Naive thymus-derived CD8-positive, alpha-beta T cell (primary cell): ENCODE measurements at places on chromosomes 4 and X. TPM values are rescaled to one million over a fixed set of nuclear protein-coding genes. Genes with fewer than 3 reads are reported as not detected.

ARAP2 gene
- 19.0 TPM for polyA plus RNA-seq

GRCh38 chr4:125313497-125313896 is 1.3 kb upstream of the FAT4 start:
- DNase-seq: no peak

GRCh38 chr4:104815665-104816064 is 321.0 kb upstream of the CXXC4 start:
- no peak for DNase-seq

GRCh38 chr4:81512757-81513501 is 41.2 kb upstream of the RASGEF1B start:
- no peak for DNase-seq

DNA sequence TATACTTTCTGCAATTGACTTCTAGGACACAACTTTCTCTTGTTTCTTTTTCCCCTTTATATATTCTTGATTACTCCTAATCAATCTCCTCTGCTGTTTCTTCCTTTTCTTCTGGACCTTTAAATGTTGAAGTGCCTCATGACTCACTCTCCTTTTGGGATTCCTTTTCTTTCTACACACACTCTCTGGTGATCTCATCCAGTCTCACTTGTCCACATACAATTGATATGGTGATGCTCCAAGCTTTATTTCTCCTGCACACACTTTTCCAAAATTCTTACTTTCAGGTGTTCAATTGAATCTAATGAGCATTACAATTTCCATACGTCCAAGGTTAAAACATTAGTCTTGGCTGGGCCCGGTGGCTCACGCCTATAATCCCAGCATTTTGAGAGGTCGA is 794.8 kb upstream of the EPHA5 start:
- DNase-seq: no peak

DNA sequence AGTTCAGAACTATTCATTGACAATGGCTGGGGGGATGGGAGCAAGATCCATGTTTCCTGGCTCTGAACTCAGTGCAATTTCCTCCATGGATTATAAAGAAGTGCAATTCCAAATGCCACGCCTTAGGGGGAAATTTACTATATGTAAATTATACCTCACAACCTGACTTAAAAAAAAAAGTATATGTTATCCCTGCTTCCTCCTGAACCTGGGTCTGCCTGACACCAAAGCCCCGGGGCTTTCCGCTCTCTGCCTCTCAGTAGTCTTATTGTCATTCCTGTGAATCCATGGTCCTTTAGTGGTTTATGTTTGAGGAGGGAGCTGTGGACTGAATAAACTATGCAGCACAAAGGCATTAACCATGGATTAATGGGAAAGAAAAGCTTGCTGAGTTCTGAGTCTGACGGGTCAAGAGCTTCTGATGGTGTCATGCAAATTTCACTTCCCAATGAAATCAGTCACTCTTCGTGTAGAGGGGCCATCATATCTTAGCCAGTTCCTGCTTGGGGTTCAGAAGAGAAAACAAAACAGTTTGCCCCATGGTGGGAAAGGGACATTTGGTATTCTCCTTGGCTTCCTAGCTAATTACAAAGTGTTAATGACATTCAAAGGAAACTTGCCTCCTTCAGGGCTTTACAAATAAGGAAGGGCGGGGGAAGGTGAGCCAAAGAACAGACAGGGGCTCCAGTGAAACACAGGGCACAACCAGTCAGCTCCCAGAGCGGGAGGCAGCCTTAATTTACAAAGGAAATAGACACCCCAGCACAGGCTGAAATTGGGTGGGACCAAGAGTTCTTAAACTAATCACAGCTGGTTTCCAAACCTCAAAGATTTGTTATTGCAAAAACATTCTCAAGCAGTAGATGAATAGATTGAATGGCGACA is 14.3 kb downstream of the FAM9C start:
- peak; percentile 26 for DNase-seq
